Inflammatory macrophage treated with lipopolysaccharide for 4 hours (primary cell): ENCODE measurements at places on chromosomes 5 and 9.

GRCh38 chr9:121296213-121297127, 28.5 kb downstream of the GSN start:
- no peak for DNase-seq

DNA sequence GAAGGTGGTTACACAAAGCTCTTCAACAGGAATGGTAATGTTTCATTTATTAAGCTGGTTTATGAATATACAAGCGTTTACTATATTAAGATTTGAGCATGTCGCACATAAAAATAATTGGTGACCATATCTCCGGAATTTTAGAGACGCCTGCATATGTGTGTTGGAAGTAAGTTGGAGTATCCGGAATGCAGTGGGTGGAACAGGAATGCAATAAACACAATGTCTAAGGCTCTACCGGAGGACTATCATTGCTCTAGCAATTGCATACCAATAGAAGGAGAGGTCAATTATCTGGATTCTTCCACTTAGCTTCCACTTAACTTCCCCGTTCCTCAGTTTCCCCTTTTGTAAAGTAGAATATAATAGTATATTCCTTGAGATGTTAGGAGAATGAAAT, 1.1 kb upstream of the CEP78 start:
- DNase-seq, result no peak

GRCh38 chr5:10130881-10131280, 118.8 kb downstream of the ATPSCKMT start:
- no peak for DNase-seq

- DNase-seq, result peak; percentile 77
Observed at GRCh38 chr9:109086221-109086620, 33.5 kb downstream of the TMEM245 start.

DNA sequence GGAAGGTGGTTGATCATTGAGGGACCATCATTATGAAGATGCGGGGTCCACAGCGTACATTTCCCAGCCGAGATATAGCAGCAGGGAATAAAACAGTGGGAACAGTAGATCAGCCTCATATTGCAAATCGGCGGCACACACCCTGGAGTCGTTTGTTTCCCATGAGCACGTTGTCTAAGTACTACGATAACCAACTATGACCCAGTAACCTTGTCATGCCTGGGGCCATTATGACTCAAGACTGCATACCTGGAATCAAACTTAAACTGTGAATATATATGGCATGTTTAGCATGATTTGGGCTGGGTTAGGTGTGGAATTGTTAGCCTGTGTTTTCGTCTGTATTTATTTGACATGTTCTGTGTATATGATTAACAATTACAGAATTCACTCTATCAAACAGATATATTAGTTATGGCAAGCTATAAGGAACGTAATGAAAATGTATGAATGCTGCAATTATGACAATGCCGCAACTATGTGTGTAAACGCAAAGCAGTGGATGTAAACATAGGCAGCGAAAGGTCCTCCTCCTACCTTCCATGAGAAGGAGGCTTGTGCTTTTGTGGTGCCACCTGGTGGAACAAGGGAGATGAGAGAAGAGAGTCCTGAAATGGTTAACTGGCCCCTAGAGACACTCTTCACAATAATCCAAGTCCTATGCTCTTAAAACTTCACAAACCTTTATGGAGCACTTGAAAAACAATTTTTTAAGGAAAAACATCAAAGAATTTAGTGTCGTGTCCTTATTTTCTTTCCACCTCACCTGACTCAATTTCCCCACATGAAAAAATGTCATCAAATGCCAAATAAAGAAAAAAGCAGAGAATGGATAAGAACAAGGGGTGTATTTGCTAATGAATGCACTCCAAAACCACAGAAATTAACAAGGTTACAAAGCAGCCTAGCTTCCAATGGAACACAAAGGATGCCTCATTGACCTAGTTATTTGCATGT, 47.1 kb downstream of the SEMA5A start:
- no peak for DNase-seq

DNA sequence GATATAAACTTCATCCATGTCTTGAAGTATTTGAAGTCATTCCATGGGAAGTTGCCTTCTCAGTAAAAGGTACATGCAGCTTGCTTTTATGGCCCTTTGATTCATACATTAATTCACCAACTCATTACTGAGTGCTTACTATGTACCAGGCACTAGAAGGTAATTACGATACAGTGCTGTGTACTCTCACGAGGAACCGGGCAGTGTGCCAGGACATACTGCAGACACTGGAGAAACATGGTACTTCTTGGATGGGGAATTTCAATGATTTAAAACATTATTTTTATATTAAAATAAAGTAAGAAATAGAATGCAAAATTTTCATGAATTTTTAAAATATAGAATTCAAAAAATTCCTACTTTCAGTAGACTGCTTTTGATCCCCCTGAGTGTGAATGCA, 71.4 kb upstream of the WDR41 start:
- no peak for DNase-seq

GRCh38 chr5:15371184-15371583, 128.8 kb upstream of the FBXL7 start:
- no peak for DNase-seq

- no peak for DNase-seq
Observed at GRCh38 chr5:151738125-151738848, 20.1 kb downstream of the ATOX1 start.

- no peak for DNase-seq
Observed at GRCh38 chr9:132631685-132632084, 38.1 kb downstream of the DDX31 start.

DNA sequence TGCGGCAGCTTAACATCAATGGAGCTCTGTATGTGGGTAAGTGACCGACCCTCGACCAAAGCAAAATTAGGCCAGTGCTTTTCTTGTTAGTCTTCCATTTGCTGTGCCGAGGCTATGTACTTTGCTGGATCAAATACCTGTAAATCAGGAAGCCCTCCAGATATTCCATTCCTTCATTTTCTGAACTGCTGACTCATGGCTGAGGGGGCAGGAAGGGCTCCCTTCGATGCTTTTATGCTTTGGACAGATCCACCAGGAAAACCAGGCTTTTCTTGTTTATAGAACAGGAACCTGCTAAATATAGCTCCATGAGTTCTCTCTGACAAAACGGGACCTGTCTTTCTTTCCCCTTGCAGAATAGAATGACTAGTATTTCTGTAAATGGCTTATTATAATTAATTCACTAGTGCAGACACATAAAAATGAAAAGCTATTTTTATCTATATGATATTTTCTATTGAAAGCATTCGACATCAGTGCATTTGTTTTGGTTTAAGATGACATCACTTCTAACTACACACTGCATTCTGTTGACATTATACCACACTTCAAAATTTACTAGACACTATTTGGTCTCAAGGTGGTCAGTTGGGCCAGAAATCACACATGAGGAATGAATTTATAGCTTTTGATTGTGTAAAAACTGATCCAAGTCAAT, 93.3 kb downstream of the LIFR start:
- no peak for DNase-seq

GRCh38 chr5:153565822-153566221, 75.4 kb downstream of the GRIA1 start:
- no peak for DNase-seq

- DNase-seq, result peak; percentile 19
Observed at GRCh38 chr9:135989722-135990467, 28.7 kb upstream of the UBAC1 start.

- DNase-seq, result no peak
Observed at GRCh38 chr9:133306242-133307204, 29.5 kb downstream of the SURF6 start.
